ENCODE measurements at places on chromosomes 12 and 14. TPM values are rescaled to one million over a fixed set of nuclear protein-coding genes. Genes with fewer than 3 reads are reported as not detected.

Gene ZNF891
- polyA plus RNA-seq: 1.3 TPM

GRCh38 chr14:94345344-94346064, 22.4 kb upstream of the SERPINA6 start:
- DNase-seq: no peak

Gene PLEKHD1
- polyA plus RNA-seq: 0.59 TPM

GRCh38 chr14:103292426-103293374, 41.3 kb upstream of the EIF5 start:
- peak; percentile 81 for DNase-seq

GRCh38 chr14:63737582-63738006, 9.7 kb upstream of the SGPP1 start:
- DNase-seq: no peak

- DNase-seq: no peak
Observed at GRCh38 chr12:74579446-74579845, 41.8 kb downstream of the ATXN7L3B start.

DNA sequence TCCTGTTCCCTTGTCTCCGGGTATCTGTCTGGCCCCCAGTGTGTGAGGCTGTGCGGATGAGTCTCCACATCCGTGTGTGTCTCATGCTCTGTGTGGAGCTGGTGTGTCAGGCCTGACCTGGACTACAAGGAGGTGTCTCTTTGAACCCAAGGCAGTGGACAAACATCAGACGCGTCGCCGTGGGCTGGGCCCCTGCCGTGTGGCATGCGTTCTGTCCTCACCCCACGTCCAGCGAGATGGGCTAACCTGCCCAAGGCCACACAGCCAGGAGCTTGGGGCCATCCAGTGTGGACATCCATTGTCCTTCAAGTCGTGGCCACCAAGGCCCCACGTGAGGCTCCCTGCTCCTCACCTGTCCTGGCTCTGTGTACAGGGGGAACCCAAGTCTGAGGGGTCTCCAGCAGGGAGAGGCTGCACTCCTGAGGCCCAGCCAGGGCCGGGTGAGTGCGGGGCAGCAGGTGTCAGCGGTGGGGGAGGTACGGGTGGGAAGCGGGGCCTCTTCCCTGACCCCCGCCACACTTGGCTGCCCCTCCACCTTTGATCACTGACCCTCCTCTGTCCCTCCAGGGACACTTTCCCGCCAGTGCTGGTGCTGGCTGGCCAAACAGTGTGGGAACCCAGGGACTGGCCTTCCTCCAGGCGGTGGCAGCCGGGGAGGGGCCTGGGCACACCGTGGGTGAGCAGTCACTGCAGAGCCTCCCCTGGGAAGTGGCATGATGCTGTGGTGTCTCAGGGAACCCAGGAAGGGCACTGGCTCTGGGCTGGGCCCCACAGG, 48.5 kb downstream of the CYP46A1 start:
- DNase-seq: no peak

- no peak for DNase-seq
Observed at GRCh38 chr14:100279563-100279962, 26.7 kb downstream of the SLC25A29 start.

Data from muscle of arm (tissue), 14 donors.